ENCODE measurements at places on chromosomes 4 and X. TPM values are rescaled to one million over a fixed set of nuclear protein-coding genes. Genes with fewer than 3 reads are reported as not detected.

- no peak for DNase-seq
These were observed 198.4 kb upstream of the ACTRT1 start for GRCh38 chrX:128250621-128251020.

DNA sequence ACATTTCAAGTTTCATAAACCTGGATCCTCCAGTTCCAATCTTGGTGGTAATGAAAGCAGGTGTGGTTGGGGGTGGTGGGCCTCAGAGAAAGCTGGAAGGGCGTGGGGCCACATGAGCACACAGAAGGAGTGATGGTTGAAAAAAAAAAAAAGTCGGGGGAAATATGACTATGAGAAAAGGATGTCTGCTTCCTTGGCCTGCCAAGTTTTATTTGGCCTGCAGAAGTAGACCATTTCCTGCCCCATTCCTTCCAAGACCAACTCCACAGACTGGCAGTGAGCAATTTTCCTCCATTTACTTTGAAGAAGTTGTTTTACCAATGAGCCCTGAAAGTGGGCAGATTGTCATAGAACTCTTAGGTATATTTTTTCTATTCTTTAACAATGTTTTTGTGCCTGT is 43.3 kb downstream of the LNX1 start:
- DNase-seq: no peak

- DNase-seq: no peak
These were observed 148.7 kb downstream of the SPATA18 start for GRCh38 chr4:52199574-52200338.

GRCh38 chr4:31674313-31674947 is 954.3 kb downstream of the PCDH7 start:
- DNase-seq: no peak

Gene FHIP1A
- 5.6 TPM for polyA plus RNA-seq

Gene USP17L13
- not detected for polyA plus RNA-seq
